Glutamatergic neuron (in vitro differentiated cells): ENCODE measurements at places on chromosomes 1 and 21. TPM values are rescaled to one million over a fixed set of nuclear protein-coding genes. Genes with fewer than 3 reads are reported as not detected.

DNA sequence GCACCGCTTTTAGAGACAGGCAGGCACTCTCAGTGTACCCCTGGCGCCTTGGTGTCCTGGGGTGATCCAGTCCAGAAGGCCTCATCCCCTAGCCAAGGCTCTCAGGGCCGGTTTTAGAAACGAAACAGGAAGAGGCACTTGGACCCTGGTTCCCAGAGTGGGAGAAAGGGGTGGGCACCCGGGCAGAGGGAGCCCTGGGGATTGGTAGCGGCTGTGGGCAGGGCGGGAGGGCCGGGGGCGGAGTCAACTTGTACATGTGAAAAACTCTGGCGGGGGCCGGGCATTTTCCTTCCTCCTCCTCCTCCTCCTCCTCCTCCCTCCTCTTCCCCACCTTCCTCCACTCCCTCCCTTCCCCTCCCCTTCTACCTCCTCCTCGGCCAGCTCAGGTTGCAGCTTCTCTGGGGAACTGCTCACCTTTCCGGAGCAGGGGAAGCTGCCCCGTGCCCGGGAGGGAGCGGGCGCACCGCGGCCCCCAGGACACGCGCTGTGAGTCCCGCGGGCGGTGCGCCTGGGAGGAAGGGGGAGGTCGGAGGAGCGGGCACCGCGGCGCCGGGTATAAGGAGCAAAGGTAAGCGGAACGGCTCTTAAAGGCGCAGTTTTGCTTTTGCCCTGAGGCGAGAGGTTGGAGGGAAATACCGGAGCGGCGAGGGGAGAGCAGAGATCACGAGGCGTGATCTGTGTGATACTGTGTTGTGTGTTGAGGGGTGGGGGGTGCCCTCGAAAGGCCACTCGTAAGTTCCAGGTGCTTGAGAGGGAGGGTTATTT is at the start of gene CDK18:
Gene CDK18, plus strand, starts transcription at position 359 of the 765 bp plus-strand sequence. CDS start 18,499 bp downstream, outside the sequence.
- H3K27me3 ChIP-seq = peaks cover 11% of the 10 kb centered on the region
- H3K4me3 ChIP-seq = peak within 1 kb of the TSS; percentile 79
- no peak within 1 kb of the TSS for H3K27ac ChIP-seq
- DNase-seq = no peak
- H3K4me1 ChIP-seq = peaks cover 11% of the 10 kb centered on the region
- no peaks in the 10 kb centered on the region for H3K36me3 ChIP-seq

- H3K27ac ChIP-seq = peak overlapping the region; percentile 20
- no peak for DNase-seq
- H3K36me3 ChIP-seq = peaks cover 14% of the 10 kb centered on the region
- no peaks in the 10 kb centered on the region for H3K27me3 ChIP-seq
- H3K4me1 ChIP-seq = peaks cover 25% of the 10 kb centered on the region
These were observed 99.1 kb downstream of the MT1HL1 start for GRCh38 chr1:236904892-236905741.

SPRR5 gene
- not detected for total RNA-seq

DNA sequence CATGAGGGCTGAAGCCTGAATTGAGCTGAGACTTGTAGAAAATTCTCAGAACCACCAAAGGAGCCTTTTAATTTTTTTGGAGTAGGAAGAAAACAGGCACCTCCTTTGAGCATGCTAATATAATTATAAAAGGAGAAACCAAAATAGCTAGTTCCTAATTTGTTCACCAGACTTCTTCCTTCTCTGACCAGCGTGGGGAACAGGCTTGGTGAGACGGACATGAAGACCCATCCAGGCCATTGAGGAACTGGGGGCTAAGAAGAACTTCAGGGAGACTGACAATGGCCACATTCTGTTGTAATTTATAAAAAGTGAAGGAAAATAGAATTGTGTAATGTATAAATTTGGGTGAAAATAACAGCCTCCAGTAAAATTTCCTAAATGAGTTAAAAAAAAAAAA is 62.6 kb downstream of the MAN1C1 start:
- no peaks in the 10 kb centered on the region for H3K36me3 ChIP-seq
- DNase-seq = no peak
- peaks cover 5% of the 10 kb centered on the region for H3K27me3 ChIP-seq
- peaks cover 3% of the 10 kb centered on the region for H3K4me1 ChIP-seq

GBP1 gene
- total RNA-seq = not detected

- DNase-seq = no peak
- H3K27ac ChIP-seq = no peak overlapping the region
These were observed 14.5 kb upstream of the CFHR4 start for GRCh38 chr1:196873385-196873784.

GRCh38 chr21:42547001-42547905 is 33.6 kb downstream of the SLC37A1 start:
- H3K36me3 ChIP-seq = peaks cover 41% of the 10 kb centered on the region
- no peak for DNase-seq
- H3K4me1 ChIP-seq = peaks cover 8% of the 10 kb centered on the region
- no peak overlapping the region for H3K27ac ChIP-seq
- no peak overlapping the region for H3K4me3 ChIP-seq

DNA sequence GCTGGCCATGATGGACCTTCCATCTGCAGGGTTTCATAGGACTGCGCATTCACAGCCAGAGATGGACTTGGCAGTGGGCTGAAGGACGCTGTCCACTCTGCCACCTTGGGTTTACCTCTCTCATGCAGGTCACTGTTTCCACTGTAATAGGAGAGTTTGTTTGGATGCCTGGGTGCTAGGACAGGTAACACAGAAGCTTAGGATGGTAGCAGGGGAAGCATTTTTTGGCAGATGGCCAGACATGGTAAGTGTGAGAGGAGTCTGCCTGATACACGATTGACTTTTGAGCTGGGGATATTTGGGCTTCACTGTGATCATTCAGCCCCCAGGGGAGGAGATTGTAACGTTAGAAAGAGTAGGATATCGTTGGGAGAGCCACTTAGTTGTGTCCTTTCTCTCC is 11.8 kb downstream of the PSEN2 start:
- no peak overlapping the region for H3K27ac ChIP-seq
- no peak for DNase-seq
- peaks cover 10% of the 10 kb centered on the region for H3K36me3 ChIP-seq
- H3K4me3 ChIP-seq = no peak overlapping the region
- peaks cover 16% of the 10 kb centered on the region for H3K27me3 ChIP-seq

- no peak overlapping the region for H3K4me3 ChIP-seq
- no peaks in the 10 kb centered on the region for H3K36me3 ChIP-seq
- no peak for DNase-seq
- no peaks in the 10 kb centered on the region for H3K27me3 ChIP-seq
- H3K4me1 ChIP-seq = no peaks in the 10 kb centered on the region
These were observed 14.4 kb downstream of the PRR9 start for GRCh38 chr1:153231785-153232184.

GRCh38 chr1:235820061-235820460 is 46.6 kb downstream of the LYST start:
- H3K4me1 ChIP-seq = no peaks in the 10 kb centered on the region
- no peak for DNase-seq
- no peaks in the 10 kb centered on the region for H3K27me3 ChIP-seq
- H3K4me3 ChIP-seq = no peak overlapping the region

- no peaks in the 10 kb centered on the region for H3K27me3 ChIP-seq
- no peaks in the 10 kb centered on the region for H3K36me3 ChIP-seq
- no peak overlapping the region for H3K27ac ChIP-seq
- H3K4me3 ChIP-seq = no peak overlapping the region
These were observed 22.3 kb upstream of the FAM78B start for GRCh38 chr1:166189126-166189525.

GRCh38 chr1:3683992-3684391 is 31.7 kb downstream of the TP73 start:
- peaks cover 5% of the 10 kb centered on the region for H3K36me3 ChIP-seq
- no peak overlapping the region for H3K4me3 ChIP-seq
- H3K27ac ChIP-seq = no peak overlapping the region
- peaks cover 9% of the 10 kb centered on the region for H3K27me3 ChIP-seq
- DNase-seq = peak; percentile 83
- H3K4me1 ChIP-seq = peaks cover 10% of the 10 kb centered on the region

DNA sequence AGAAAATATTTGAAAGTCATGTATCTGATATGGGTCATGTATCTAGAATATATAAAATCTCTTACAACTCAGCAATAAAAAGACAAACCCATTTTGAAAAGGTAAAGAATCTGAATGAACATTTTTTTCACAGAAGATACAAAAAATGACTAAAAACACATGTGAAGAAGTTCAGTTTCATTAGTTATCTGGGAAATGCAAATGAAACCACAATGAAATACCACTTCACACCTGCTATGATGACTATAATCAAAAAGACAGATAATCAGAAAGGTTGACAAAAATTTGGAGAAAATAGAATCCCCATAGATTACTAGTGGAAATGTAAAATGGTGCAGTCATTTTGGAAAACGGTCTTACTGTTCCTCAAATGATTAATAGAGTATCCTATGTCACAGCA is 631.0 kb downstream of the MRPL39 start:
- H3K4me3 ChIP-seq = no peak overlapping the region
- H3K27me3 ChIP-seq = no peaks in the 10 kb centered on the region

DNA sequence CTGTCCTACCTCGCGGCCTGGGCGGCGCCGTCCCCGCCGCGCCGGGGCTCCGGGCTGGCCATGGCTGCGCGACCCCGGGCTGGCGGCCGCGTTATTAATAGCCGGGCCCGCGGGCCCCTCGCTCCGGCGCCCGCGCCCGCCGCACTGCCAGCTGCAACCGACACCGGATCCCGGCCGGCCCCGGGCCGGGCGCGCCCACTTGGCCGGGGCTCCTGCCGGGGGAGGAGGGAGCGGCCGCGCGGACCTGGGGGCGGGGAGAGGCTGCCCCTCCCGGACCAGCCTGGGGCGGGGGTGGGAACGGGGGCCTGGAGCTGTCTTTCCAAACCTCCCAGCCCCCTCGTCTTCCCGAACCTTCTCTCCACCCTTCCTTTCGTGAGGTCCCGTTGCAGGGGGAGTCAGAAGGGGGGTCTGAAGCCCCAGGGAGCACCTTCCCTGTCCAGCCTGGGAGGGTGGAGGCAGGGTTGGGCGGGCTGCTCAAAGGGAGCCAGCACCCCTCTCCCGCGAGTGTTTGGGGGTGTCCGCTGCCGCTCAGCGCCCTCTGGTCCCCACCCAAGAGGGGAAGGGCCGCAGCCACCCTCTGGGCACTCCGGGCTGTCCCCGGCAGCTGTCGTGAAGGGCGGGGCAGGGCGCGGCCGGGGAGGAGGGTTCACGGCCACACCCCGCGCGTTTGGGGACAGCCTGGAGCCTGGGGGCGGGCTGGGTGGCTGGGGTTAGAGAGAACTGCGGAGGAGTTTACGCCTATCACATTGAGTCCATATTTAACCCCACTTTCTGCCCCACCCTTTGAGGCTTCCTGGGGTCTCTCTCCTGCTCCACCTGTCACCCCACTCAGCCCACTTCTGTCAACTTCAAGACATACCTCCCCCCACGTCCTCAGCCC is at the start of gene SYNC:
Gene SYNC, minus strand, starts transcription at position 172 of the 880 bp plus-strand sequence. Its CDS starts 110 bp downstream, at position 62.
- H3K27ac ChIP-seq = peak within 1 kb of the TSS; percentile 22
- H3K27me3 ChIP-seq = peaks cover 6% of the 10 kb centered on the region
- peak within 1 kb of the TSS; percentile 89 for H3K4me3 ChIP-seq
- DNase-seq = peak; percentile 44
- no peaks in the 10 kb centered on the region for H3K36me3 ChIP-seq

C1orf105 gene
- total RNA-seq = not detected

DNA sequence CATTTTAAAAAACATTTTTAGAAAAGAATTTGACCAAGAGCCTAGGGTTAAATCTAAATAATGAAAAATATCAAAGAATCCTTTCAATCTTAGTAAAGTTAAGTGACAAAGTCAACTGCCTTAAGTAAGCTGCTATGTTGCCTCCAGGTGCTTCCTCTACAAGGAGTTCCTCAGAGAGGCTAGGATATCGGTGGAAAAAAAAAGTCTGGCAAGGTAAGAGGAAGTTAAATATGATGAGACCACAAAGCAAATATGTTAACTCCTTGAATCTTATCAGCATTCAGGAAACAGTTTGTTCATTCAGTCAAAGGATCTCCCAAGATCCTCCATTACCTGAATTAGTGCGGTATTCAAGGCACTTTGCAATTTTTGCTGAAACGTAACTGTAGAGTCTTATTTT is 563.5 kb downstream of the PTPRC start:
- DNase-seq = no peak
- no peaks in the 10 kb centered on the region for H3K27me3 ChIP-seq
- H3K4me3 ChIP-seq = no peak overlapping the region
- H3K4me1 ChIP-seq = no peaks in the 10 kb centered on the region

LCE1B gene
- not detected for total RNA-seq

- no peak overlapping the region for H3K4me3 ChIP-seq
- no peak overlapping the region for H3K27ac ChIP-seq
- DNase-seq = no peak
- peaks cover 4% of the 10 kb centered on the region for H3K4me1 ChIP-seq
- no peaks in the 10 kb centered on the region for H3K36me3 ChIP-seq
These were observed 7.6 kb upstream of the INPP5B start for GRCh38 chr1:37954316-37954971.

GRCh38 chr1:48761411-48761810 is 15.3 kb downstream of the BEND5 start:
- H3K36me3 ChIP-seq = peaks cover 17% of the 10 kb centered on the region
- H3K4me1 ChIP-seq = no peaks in the 10 kb centered on the region
- no peak for DNase-seq
- H3K27me3 ChIP-seq = no peaks in the 10 kb centered on the region
- no peak overlapping the region for H3K27ac ChIP-seq
- no peak overlapping the region for H3K4me3 ChIP-seq

- no peak overlapping the region for H3K4me3 ChIP-seq
- H3K36me3 ChIP-seq = no peaks in the 10 kb centered on the region
- H3K27me3 ChIP-seq = no peaks in the 10 kb centered on the region
- H3K4me1 ChIP-seq = no peaks in the 10 kb centered on the region
- no peak overlapping the region for H3K27ac ChIP-seq
These were observed 604.7 kb downstream of the PTPRC start for GRCh38 chr1:199243423-199244061.

DNA sequence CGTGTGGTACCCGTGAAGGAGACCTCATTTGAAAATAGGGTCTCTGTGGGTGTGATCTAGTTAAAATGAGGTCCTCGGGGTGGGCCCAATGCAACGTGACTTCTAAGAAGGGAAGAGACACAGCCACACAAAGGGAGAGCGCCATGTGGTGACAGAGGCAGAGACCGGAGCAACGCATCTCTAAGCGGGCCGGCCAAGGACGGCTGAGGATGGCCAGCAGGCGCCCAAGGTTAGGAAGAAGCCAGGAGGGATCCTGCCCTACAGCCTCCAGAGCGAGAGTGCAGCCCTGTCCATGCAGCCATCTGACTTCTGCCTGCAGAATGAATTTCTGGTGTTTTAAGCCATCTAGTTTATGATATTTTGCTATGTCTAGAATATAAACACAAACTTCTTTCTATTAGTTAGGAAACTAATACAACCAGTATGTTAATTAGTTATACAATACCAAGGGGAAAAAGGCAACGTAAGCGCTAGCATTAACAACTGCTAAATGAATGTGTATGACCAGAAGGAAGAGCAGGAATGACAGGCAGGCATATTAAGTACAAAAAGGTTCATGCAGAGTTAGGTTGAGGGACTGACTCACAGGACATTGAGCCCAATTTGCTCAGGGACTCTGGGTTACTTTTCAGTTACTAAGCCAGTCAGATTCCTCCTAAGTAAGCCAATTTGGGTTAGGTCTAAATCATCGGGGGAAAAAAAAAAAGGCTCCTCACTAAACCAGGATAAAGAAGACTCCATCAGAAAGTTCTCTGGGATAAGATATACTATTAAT is 4.1 kb downstream of the CEP104 start:
- H3K4me3 ChIP-seq = peak overlapping the region; percentile 6
- H3K27ac ChIP-seq = no peak overlapping the region
- H3K27me3 ChIP-seq = peaks cover 9% of the 10 kb centered on the region
- H3K36me3 ChIP-seq = no peaks in the 10 kb centered on the region
- DNase-seq = no peak
- H3K4me1 ChIP-seq = peaks cover 18% of the 10 kb centered on the region
